ENCODE measurements at places on chromosomes 2 and 18.
A peak's percentile ranks its signal among the peaks of the same experiment; 100 is the strongest.

DNA sequence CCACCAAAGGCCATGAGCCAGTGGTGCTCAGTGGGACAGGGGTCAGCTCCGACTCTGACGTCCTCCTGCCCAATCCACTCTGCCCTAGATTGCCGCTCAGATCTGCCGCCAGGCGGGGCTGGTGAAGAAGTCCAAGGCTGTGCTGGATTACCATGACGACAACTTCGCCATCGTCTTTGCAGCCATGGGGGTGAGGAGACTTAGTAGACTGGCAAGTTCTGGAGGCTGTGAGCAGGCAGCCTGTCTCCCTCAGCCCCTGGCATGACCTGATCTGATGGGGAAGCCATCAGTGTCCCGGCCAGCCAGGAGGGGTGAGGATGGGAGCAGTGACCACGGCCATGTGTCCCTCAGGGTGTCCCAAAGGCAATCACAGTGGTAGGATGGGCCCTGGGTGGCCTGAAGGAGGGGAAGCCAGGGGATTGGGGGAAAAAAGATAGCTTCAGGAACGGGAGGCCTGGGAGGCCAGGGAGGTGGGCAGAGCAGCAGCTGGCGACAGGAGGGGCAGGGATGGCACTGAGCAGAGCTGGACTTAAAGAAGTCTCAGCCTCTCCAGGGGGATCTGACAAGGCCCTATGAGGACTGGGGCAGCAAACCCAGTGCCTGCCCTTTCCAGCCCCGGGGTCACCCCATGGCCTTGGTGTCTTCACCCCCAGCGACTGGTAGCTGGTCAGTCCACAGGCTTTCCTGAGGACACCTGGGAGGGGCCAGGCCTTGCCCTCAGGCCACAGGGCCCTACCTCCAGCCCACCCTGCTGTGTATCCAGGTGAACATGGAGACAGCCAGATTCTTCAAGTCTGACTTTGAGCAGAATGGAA lies 17.4 kb upstream of the ANKRD53 start:
- peak; percentile 12 for DNase-seq

- DNase-seq: no peak
Measured at GRCh38 chr2:192000196-192000980, 153.5 kb upstream of the CAVIN2 start.

DNA sequence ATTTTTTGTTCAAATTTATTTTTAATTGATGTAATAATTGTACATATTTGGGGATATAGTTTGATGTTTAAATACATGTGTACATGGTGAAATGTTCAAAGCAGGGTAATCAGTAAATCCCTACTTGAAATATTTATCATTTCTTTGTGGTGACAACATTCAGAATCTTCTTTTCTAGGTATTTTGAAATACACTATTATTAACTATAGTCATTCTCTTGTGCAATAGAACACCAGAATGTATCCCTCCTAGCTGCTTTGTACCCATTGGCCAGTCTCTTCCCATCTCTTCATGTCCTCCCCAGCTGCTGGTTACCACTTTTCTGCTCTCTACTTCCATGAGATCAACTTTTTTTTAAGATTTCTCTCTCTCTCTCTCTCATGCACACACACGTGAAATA lies 126.5 kb downstream of the ZNF407 start:
- DNase-seq: no peak

- no peak for DNase-seq
Measured at GRCh38 chr2:117126656-117127055, 687.8 kb upstream of the DDX18 start.

DNA sequence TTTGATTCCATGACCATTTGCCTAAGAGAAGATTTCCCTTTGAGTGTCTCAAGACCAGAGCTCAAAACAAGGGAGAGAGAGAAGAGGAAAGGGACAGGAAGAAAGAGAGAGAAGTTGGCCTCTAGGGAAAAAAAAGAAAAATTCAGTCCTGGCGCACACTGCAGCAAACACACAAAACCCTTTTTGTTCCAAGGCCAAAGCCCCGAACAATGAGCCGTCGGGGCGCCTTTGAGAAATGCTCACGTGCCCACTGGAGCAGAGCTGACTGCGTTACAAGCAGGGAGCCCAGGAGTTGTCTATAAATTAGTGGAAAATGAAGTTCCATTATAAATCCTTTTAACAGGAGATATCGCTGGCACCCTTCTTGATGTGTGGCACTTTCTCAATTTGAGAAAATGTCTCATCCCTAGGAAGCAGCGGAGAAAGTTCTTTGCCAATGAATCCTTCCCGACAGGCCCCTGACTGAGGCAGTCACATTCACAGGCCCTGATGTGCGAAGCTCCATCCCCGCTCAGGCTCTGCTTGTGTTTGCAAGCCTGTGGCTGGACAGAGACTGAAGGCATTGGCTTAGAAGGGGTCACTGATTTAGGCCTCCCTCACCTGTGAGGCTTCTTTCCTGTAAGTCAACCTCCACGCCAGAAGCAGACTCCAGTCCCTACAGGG lies 32.1 kb upstream of the NCKAP5 start:
- no peak for DNase-seq

DNA sequence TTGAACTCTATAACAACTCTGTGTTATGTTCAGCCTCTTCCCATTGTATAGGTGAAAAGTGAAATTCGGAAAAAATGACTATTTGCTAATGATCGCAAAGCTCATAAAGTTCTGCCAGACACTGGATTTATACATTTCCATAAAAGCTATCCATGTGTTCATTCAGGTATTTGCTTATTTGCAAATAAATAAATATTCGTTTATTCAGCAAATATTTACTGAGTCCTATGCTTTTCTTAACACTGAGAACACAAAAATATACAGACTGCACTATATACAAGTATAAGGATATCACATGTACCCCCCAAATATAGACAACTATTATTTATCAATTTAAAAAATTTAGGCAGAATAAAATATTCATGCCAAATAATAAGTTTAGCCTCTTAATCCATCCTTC lies 63.2 kb upstream of the ATP8B1 start:
- DNase-seq: no peak

DNA sequence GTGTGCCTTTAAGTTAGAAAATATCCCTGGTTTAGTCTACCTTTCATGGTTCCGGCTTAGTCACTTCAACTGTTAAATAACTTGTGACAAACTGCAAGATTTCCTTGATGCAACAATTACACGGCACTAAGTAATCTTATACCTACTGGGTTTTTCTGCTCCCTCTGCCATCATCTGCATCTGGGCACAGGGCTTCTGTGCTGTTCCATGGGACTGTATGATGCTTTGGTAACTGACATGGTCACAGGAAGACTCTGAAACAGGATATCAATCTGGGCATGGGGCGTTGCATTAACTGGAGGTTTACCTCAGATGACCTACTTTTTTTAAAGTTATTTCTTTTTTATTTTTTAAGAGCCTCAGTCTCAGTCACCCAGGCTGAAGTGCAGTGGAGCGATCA lies 365.4 kb downstream of the SS18 start:
- no peak for DNase-seq

DNA sequence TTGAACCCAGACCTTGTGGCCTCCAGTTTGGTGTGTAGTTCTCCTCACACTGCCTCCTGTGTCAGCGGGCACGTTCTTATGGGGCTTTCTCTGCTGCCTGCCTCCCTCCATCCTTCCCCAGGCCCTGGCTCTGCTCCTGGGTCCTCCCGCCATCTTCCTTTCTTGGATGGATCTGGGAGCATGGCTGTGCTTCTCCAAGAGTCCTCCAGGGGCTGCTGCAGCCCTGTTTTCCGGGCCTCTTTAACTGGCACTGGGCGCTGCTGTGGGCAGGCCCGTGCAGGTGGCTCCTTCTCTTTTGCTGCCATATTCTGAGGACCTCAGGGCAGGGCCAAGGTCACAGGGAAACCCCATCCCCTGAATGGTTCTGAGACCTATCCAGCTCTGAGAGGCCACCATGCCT lies 17.8 kb downstream of the THNSL2 start:
- DNase-seq: no peak

- no peak for DNase-seq
Measured at GRCh38 chr18:73331212-73331772, 463.5 kb upstream of the NETO1 start.

DNA sequence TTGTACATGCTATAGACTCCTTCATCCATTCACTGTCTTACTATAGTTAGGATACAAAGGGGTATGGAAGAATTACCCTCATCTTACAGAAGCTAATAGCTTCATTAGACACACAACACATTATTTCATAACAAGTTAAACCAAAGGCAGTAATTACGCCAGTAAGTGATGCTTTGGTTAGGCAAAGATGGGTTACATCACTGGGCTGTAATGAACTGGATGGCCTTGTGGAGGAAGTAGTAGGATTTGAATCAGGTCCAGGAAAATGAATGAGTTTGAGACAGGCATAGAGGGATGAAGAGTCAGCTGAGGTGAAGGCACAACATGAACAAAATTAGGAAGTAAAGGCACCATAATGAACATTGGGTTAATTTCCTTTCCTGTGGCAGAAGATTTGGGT lies 80.1 kb downstream of the SOCS6 start:
- no peak for DNase-seq

DNA sequence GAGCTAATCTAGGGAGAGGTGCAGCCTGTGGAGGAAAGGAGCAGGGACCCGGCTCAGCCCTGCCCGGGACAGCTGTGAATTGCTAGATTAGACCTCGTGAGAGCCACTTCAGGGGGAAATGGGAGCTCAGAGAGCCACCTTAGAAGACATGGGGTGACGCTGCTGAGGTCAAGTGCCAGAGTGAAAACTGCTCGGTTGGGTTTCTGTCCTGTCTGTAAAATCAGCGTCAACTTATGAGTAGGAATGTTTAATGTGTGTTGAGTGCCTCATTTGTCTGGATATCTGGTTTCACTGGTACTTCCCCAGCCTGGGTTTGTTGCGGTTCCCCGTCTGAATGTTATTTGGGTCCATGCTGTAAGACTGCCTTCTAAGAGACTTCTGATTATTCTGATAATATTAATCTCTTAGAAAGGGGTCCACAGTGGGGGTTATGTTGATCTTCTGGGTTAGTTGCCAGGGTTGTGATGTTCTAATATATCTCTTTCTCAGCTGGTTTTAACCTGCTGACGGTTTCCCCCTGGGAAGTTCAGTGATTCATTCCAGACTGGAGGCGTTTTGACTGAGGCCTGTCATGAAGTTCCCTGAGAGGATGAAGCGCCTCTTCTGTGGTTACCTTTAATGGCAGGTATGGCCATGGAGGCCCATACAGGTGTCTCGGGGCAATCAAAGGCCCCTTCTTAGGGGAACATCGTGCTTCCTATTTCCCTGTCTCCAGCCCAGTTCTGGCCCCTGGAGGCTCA lies 175.9 kb downstream of the SH3RF3 start:
- DNase-seq: no peak

DNA sequence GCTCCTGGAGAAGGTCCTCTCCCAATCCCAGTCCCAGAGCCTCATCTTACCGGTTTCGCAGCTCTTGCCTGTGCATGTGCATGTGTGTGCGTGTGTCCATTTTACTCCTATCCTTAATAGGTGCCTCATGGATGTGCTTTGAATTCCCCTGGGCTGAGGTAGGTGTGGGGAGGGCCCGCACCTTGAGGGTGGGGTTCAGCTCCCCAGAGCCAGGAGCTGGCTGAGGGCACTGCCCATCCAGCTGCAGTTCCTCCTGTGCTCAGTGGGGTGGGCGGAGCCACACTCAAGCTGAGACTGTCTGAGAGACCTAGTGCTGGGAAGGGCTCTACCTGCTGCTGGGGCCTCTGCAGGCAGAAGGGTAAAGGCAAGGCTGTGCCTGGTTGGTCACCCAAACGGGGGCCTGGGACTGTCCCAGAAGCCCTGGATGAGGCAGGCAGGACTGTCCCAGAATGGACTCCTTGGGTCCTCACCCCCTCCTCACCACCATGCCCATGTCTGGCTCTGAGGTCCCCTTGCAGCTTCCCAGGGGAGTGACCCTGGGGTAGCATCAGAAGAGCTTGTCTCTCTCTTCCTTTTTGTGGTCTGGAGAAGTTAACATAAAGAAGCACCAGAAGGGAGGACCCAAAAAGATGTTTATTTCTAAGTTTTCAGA lies 8.9 kb downstream of the GDF7 start:
- no peak for DNase-seq

- no peak for DNase-seq
Measured at GRCh38 chr2:240994171-240994896, 4.1 kb upstream of the SNED1 start.

- DNase-seq: no peak
Measured at GRCh38 chr2:217740756-217741155, 262.0 kb downstream of the TNS1 start.

GRCh38 chr18:2597639-2598038 lies 26.3 kb downstream of the NDC80 start:
- no peak for DNase-seq

DNA sequence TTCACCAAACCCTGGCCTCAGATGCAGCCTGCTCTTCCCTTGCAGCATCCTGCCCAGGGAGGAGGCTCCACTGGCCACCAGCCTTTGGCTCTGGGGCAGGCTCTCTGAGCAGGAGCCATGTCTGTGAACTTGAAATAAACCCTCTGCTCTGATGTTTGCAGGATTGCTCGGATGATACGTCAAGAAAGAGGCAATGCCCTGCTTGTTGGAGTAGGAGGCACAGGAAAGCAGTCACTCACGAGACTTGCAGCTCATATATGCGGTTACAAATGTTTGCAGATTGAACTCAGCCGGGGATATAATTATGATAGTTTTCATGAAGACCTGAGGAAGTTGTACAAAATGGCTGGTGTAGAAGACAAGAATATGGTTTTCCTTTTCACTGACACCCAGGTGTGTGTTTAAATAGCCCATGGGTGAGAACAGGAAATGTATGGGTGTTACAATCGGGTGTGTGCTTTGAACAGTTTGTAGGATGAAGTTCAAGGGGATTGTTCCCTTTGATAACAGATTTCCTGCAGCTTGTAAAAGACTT lies 177.9 kb downstream of the DNAH6 start:
- no peak for DNase-seq

GRCh38 chr2:20400306-20400705 lies 46.6 kb upstream of the RHOB start:
- DNase-seq: no peak

- no peak for DNase-seq
Measured at GRCh38 chr18:58495207-58495606, 133.7 kb downstream of the ALPK2 start.

GRCh38 chr2:41004700-41005099 lies 552.8 kb upstream of the SLC8A1 start:
- DNase-seq: no peak

DNA sequence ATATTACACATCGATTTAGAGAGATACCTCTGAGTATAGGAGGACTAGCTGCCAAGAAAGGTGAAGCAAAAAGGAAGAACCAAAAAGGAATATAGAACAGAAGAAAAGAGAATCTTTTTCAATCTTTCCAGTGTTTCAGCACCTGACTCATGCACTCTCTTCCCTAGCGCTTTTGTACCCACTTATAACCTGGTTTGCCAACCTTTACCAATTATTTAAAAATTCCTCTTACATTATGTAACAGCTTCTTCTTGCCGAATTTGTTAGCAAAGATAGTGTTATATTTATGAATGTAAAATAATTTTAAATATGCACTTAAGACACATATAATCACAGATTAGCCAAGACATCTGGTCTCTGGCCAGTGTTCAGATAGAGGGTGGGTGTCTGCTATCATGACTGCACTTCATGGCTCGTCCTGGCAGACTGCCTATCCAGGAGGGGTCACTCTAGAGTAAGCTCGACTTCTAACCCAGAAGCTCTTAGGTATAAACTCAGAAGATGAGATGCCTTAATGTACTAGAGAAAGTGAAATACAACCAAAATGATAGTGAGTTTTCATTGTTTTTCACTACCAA lies 122.9 kb downstream of the ATAD2B start:
- DNase-seq: no peak

- peak; percentile 78 for DNase-seq
Measured at GRCh38 chr2:233990261-233990798, 60.2 kb upstream of the SPP2 start.

- peak; percentile 51 for DNase-seq
Measured at GRCh38 chr2:11863513-11864328, 117.3 kb downstream of the LPIN1 start.

GRCh38 chr2:171762879-171763573 lies 75.8 kb downstream of the DYNC1I2 start:
- DNase-seq: no peak

GRCh38 chr2:216651351-216651881 lies 18.2 kb downstream of the IGFBP2 start:
- DNase-seq: no peak
